ENCODE measurements at places on chromosomes 2 and 18.
A peak's percentile ranks its signal among the peaks of the same experiment; 100 is the strongest.

GRCh38 chr2:33457556-33458247, 18.7 kb upstream of the RASGRP3 start:
- DNase-seq = no peak

DNA sequence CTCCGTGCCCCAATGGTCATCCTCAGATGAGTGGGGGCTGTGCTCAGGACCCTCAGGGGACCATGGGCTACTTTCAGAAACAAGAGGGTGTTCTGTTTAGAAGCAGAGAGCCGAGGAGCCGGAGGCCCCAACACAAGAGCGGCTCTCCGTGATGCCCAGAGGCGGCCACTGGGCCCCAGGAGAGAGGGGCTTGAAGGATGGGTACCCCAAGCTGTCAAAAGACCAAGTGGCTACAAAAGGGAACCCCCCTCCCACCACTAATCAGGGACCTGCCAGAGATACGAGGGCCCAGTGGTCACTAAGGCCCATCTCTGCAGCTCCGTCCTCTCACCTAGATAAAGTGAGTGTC, 93.6 kb downstream of the HDAC4 start:
- DNase-seq = no peak

DNA sequence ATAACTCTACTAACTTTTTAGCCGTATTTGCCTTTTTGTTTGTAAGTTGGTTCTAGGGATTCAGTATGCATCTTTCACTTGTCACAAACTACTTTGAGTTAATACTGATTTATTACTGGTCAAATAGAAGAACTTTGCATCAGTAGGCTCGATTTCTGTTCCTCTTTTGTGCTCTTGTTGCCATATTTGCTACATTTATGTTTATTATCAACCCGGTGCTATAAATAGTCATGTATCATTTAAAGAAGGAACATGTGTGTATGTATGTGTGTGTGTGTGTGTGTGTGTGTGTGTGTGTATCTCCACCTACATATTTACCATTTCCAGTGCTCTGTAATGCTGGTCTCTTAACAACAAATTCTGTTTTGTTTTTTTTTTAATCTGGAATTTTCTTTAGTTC, 79.6 kb upstream of the B3GNT7 start:
- no peak for DNase-seq

DNA sequence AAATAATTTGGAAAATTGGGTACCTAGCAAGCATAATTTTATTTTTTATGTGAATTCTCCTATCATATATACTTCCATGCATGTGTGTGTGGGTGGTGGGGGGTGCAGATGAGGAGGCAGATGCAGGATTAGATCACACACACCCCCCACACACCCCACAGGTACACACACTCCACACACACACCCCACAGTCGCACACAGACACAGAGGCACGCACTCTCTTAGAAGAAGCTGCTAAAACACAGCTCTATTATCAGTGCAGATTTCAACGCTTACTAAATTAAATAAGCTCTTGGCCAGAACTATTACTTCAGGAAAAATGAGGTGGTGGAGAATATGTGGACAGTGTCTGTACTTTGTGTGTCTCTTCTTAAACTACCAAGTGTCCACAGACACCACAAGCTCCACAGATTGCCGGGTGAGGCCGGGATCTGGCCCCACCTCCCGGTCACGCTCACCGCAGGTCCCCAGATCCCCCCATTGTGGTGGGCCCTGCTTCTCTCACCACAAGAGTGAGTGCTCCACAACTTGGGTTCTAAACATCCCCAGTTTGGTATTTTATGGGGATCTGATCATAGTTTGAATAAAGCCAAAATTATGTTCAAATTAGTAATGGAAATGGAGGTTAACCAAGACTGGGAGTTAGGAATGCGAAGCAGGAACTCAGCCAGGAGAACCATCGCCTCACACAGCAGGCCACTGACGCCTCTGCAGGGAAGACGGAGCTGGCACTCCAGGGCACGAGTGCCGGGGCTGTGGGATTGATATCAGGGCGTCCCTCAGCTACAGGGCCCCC, 102.1 kb downstream of the PXDN start:
- DNase-seq = no peak

- no peak for DNase-seq
These were observed 661.6 kb downstream of the PLCL1 start for GRCh38 chr2:198465970-198466369.

DNA sequence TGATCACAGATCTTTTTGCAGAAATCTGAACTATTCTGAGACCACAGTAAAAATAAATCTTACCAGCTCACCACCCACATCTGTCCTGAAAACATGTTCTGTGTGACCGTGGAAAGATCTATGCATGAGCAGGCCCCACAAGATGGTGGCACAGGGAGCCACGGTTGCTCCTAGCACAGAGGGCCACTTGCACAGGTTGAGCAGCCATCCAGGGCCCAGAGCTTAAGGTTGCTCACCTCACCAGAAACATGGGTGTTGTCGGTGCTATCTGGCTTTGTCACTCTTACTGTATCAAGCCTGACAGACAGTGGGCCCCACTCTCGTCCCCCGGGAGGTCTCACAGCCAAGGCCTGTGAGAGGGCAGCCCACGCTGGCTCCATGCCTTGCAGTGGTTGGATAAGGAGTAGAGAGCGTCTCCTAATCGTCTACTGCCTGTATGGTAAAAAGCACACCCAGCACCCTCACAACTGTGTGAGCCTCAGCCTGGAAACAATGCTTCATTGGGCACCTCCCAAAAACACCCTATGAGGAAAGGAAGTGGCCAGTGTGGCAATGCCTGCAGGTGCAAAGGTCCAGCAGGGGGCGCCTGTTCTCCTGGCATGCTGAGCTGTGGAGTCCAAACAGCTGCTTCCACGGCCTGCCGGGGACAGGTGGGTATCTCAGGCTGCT, 19.6 kb downstream of the TUBB6 start:
- peak; percentile 21 for DNase-seq

GRCh38 chr2:10876963-10877362, 34.8 kb upstream of the KCNF1 start:
- no peak for DNase-seq

DNA sequence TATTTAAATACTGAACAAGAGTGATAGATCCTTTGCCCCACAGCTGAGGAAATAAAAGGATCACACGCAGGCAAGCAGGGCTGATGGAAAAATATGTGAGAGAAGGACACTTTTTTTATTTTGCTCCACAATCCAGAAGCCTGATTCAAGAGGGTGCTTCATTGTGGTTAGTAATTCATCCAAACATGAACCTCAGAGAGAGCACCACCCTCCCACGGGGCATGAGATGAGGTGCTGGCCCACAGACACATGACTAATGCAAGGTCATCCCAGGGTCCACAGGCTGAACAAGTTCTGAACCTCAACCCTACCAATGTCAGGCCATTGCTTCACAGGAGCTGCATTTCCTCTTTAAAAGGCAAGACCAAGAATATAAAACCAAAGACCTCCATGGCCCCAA, 239.6 kb downstream of the MREG start:
- DNase-seq = no peak

DNA sequence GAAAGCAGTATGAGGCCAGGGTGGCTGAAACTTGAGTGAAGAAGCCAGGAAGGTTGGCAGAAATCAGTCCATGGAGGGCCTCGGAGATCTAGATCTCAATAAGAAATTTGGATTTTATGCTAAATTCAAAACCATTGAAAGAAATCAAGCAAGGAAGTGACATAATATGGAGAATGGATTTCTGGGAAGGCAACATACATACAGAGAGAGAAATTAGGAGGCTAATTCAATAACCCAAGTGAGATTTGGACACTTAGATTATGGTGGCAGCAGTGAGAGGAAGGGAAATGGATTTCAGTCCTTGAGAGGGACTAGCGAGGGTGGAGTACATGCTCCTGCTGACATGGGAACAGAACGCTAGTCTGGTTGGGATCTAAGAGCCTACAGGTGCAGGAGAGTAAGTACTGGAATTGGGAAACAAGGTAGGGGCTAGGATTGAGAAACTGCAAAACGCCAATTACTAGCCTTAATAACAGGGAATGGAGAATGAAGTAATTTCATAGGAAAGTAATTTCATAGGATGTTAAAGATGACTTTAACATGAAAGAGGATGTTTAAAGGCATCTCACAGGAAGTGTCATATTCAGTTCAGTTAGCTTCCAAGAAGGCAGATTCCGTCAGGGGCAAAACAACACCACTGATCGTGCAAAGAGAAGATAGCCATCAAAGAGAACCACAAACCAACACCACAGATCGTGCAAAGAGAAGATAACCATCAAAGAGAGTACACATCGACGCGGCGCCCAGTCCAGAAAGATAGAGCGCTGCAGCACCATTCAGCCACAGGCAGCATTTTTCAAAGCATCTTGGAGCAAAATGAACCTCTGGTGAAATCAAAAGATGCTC, 27.2 kb downstream of the CDKL4 start:
- DNase-seq = no peak

GRCh38 chr2:234628953-234629352, 132.1 kb upstream of the ARL4C start:
- no peak for DNase-seq

DNA sequence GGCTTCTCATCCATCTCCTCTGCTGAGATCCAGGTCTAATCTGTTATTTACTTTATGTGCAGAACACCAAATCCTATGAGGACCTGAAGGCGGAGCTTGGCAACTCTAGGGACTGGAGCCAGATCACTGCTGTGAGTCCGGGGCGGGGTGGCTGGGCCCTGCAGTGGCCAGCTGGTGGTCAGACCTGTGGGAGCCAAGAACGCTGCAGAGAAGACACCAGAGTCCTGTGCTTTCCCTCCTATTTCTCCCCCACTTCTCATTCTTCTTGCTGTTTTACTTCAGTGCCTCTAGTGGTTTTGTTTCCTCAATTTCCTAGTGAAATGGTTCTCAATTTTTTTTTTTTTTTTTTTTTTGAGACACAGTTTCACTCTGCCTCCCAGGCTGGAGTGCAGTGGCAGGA, 19.7 kb downstream of the VIL1 start:
- peak; percentile 21 for DNase-seq

DNA sequence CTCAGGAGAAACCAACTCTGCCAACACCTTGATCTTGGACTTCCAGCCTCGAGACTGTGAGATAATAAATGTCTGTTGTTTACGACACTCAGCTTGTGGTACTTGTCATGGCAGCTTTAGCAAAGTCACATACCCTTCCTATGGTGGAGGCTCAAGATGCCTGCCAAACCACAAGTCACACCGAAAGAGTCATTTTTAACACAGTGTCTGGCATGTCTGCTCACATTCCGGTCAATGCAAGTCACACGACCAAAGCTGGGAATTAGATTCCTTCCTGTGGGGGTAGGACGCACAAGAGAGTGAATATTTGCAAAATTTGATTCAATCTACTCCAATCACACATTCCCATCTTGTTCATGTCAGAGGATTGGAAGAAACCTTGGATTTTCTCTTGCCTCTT, 24.6 kb downstream of the KCNE4 start:
- no peak for DNase-seq

DNA sequence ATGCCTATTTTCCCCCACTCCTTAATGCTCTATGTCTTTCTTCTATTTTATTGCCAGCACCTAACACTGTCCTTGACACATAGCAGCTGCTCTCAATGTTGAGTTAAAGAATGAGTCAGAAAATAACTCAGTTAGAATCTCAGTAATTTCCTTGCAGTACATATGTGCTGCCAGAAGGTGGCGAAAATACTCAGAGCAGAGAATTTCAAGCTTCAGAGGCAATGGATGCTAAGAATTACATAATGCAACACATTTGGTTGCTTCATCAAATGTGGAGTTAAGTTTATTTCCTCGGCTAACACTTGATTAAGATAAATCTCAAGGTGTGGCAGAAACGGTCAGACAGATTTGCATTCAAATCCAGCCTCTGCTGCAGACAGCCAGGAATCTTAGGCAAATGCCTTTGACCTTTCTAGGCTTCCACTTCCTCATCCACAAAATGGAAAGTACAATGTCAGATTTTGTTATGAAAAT, 105.6 kb downstream of the VSNL1 start:
- DNase-seq = peak; percentile 31

GRCh38 chr2:203763241-203763937, 57.0 kb downstream of the CD28 start:
- DNase-seq = no peak

DNA sequence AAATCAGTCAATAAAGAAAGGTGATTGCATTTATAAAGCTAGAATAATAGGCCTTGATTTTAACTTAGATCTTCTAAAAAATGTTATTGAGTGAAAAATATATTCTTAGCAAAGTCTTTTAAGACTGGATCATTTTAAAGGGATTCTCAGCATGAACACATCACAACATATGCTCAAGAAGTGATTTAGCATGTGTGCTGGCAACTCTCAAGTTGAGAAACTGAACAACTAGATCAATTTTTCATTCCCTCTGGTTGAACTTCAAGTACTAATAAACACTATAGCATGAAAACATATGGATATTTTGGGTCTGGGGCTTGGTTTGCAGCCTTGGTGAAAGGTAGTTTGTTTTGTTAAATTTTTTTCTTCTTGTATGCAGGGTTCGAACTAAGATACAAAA, 107.8 kb upstream of the PNPT1 start:
- DNase-seq = no peak

GRCh38 chr2:235541016-235541415, 47.2 kb downstream of the AGAP1 start:
- DNase-seq = peak; percentile 93

GRCh38 chr18:12840382-12840781, 43.7 kb downstream of the PTPN2 start:
- no peak for DNase-seq

DNA sequence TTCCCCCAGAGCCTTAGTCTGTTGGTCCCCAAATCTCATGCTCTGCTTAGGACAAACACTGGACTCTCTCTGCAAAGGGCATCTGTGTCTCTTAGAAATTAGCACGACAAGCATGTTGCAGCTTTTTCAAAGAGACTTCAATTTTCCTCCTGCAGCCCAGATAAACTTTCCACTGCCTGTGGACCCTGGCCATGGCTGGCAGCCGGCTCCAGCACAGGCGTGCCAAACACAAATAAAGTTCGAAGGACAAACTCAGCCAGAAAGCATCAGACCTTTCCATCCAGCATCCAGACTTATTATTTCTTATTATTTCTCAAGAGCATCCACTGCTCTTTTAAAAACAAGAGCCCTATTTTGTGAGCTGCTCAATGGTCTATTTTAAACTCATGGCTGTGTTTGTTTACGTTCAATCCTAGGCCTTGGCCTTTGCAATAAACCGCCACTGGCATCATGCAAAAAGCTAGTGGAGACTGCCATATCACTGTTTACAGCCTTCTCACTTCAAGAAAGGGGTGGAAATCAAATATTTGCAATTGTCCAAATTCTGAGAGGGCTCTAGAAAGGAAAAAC, 300.8 kb downstream of the BCL11A start:
- no peak for DNase-seq

GRCh38 chr18:4353853-4354418, 101.2 kb downstream of the DLGAP1 start:
- DNase-seq = no peak

- DNase-seq = no peak
These were observed 127.5 kb upstream of the MMADHC start for GRCh38 chr2:149715005-149715592.

Data from LNCaP clone FGC (cell line).